ENCODE measurements at places on chromosomes 6 and 20. TPM values are rescaled to one million over a fixed set of nuclear protein-coding genes. Genes with fewer than 3 reads are reported as not detected.

The WFDC12 gene
- polyA plus RNA-seq, result not detected

The STMN3 gene
- 20.6 TPM for polyA plus RNA-seq

The TMEM170B gene
- 2.7 TPM for polyA plus RNA-seq

The RTF2 gene
- polyA plus RNA-seq, result 112 TPM

The SNAP91 gene
- polyA plus RNA-seq, result not detected

The PTCRA gene
- not detected for polyA plus RNA-seq

The BTN1A1 gene
- not detected for polyA plus RNA-seq

The CGA gene
- 2.8 TPM for polyA plus RNA-seq

- DNase-seq, result peak; percentile 33
These were observed 729 bp downstream of the ATG5 start for GRCh38 chr6:106324726-106325335.

DNA sequence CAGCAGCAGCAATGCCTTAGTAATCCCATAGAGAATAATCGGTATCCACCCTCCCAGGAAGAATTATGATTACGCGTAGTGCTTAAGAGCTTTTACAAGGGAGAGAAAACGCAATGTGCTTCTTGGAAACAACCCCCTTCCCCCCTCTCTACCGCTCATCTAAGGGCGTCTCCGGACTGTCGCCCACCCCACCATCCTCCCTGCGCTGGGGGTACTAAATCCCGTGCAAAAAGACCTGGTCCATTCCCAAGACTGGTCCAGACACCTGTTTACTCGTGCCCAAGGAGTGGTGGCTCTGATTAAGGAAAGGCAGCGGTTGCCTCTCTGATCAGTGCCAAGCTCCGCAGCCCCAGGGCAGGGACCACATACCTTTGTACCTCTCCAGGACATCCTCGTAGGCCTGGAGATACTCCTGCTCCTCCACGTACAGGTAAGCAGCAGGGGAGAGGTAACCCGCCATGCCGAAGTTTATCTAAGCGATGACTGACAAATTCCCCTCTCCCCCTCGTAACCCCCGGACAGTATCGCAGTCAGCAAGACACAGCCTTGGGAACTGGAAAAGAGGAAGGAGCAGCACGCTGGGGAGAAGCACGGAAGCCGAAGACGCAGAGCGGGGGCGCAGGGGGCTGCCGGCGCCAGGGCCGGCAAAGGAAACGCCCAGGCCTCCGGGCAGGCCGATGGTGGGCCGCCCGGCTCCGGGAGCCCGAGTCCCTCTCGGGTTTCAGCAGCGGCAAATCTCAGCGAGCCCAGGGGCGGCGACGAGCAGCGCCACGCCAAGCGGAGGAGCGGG lies 112.0 kb upstream of the BEND6 start:
- DNase-seq, result peak; percentile 70

DNA sequence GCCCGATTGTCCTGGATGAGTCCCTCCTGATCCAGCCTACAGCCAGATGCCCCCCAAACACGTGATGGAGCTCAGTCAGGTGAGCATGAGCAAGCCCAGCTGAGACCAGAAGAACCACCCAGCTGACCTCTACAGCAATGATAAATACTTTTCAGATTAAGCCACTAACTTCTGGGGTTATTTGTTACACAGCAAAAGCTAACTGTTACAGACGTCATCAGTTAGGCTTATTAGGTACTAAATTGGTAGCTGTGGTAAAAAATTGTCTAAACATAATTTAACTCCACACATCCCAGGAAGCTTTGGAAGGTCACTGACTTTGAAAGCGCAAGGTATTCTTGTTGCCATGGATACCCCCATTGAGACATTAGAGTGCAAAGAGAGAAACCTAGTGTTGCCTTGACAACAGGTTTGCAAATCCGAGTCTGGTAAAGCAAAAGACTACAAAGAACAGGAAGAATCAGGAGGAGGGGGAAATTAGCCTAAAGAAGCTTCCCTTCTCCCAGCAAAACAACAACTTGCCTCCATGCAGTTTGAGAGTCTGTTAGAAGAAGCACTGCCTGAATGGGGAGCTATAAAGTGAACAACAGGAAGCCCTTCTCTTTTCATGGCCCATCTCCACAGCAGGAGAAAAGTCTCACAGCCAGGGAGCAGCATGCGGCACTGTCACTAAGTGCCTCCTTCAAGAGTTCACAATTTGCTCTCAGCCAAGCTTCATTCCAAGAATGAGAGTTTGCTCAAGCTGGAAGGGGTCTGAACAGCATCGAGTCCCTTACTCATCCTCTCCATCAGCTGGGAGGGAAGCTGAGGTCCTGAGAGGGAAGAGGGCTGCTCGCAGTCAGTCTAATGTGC lies 41.7 kb upstream of the ZNF831 start:
- no peak for DNase-seq

- no peak for DNase-seq
These were observed 508.0 kb upstream of the MMS22L start for GRCh38 chr6:97790926-97791590.

DNA sequence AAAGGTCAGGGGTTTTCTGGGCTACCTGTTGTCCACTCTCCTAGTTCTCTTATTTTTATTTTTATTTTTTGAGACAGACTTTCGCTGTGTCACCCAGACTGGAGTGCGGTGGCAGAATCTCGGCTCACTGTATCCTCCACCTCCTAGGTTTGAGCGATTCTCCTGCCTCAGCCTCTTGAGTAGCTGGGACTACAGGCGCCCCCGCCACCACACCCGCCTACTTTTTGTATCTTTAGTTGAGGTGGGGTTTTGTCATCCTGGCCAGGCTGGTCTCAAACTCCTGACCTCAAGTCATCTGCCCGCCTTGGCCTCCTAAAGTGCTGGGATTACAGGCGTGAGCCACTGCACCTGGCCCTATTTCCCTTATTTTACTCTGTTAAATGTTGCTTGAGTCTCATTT lies 149.0 kb downstream of the EYA4 start:
- no peak for DNase-seq

DNA sequence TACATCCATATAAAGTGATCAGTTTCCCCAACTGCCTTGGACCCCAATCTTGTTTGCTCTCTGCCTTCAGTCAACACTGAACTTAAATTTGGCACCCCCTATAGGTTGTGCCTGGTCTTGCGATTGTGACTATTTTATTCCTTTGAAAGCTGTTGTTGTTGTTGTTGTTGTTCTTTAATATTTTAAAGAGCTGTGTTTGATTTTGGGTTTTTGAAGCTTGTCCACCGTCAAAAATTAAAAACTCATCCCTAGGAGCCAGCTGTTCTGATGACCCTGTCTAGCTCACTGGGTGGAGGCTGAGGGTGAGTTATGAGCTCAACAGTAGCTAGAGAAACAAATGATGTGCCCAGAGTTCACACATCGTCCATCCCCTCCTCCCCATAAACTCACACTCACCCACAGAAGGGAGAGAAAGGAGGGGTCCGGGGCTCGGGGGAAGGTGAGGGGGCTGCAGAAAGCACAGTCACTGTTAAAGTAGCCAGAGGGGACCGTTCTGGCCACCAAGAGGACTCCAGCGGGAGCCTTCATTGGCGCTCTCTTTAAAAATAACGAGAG lies 4.0 kb downstream of the SIM1 start:
- peak; percentile 77 for DNase-seq

DNA sequence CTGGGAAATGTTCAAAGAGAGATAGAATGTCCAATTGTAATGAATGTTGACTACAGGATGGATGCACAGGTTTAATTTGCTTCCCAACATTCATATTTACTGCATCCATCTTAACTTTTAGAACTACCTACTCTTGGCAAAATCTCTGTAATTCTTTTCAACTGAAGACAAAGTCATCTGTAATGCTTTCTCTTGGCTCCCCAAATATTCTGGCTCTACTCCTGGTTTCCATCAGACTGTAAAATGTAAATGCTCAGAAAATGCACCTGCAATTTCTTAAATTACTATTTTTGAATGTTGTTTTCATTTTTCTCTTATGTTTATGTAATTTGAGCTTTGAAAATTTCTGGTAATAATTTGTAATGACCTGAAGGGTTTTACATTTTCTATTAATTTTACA lies 480.8 kb upstream of the IMPG1 start:
- DNase-seq, result no peak

GRCh38 chr20:6079016-6079415 lies 25.2 kb upstream of the LRRN4 start:
- DNase-seq, result no peak

GRCh38 chr6:66396549-66396948 lies 689.5 kb upstream of the EYS start:
- DNase-seq, result no peak

DNA sequence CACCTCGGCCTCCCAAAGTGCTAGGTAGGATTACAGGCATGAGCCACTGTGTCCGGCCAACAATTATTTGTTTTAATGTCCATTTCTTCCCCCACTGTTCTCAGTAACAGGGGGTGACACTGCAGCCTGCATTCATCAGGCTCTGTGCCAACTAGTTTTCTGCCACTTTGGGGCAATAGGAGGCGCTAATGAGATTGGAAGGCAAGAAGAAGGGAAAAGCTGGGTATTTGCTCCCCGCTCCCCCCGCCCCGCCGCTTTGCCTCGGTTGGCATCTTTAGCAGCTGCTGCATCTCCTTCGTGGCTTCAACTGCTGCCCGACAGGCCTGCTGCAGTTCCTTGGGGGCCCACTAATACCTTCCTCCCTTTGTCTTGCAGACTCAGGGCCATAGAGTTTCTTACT lies 35.0 kb upstream of the MDGA1 start:
- no peak for DNase-seq

DNA sequence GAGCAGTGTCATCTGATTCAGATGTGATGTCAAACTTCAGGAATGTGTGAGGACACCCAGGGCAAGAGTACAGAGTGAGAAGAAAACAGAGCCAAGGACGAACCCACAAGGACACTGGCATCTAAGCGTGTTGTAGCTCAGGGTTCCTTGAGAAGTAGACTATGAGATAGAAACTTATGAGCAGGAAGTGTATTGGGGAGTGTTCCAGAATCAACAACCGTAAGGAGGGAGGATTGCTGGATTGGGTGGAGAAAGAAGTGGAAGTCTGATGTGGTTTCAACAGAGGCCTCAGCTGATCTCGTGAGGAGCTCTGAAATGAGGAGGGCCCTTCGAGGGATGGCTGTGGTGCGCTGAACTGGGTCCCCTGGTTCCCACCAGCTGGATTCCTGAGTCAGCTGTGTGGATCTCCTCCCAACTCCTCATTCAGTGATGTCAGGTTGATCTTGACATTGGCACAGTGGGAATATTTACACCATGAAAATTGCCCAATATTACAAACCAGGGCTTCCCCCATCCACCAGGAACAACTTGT lies 25.7 kb upstream of the IGF2R start:
- no peak for DNase-seq

- no peak for DNase-seq
These were observed 8.4 kb downstream of the ADIG start for GRCh38 chr20:38589351-38589750.

GRCh38 chr20:52959125-52959524 lies 13.0 kb upstream of the TSHZ2 start:
- DNase-seq, result peak; percentile 94

DNA sequence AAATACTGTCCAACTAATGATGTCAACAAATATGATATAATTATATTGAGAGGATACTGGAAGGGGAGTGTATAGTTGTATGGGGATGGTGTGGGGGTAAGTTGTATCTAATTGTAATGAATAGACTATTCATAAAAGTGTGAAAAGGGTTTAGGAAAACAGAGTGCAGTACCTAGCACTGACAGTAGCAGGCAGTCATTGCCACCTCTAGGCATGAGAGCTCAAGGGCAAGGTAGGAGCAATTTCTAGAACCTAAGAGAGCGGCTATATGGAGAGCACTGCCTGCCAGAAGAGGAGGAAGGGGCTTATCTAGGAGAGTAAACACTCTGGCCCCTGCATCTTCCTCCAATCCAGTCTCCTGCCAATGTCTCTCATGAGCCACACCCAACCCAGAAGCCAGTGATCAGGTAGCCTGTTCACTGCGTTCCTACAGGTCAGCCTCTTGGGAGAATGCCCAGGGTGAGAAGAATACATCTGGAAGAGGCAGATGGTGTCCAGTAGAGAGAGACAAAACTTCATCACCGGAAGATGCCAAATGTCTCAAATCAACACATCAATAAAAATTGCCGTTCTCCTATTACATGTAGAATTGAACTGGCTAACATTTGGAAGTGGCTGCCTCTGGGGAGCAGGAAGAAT lies 200.0 kb downstream of the LY86 start:
- no peak for DNase-seq

- no peak for DNase-seq
These were observed 464.3 kb upstream of the BTBD3 start for GRCh38 chr20:11453430-11453829.
